Activated CD4-positive, alpha-beta T cell treated with anti-CD3 and anti-CD28 coated beads, Interleukin-2, amount 50 U/mL, for 4 hours (primary cell): ENCODE measurements at places on chromosomes 12 and 14.
A peak's percentile ranks its signal among the peaks of the same experiment; 100 is the strongest.

DNA sequence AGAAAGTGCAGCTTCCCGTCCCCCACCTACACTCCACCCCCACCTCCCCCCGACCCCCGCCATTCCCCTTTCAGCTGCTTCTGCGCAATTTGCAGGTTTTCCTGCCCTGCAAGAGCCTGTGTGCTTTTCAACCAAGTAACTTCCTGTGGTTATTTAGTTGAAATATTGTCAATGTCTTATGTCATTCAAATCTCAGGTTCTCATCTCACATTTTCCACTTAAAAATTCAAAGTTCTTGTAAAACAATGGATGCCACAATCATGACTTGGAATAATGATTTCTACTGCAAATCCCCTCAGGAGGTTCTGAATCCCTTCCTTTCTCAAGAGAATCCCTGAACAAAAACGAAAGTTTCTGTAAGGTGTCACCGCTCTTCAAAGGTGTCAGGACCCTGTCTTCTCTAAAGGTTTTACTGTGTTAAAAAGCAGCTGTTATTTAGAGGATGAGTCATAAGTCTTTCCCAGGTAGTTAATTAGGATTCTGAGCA lies 31.6 kb downstream of the WBP11 start:
- DNase-seq, result peak; percentile 39

DNA sequence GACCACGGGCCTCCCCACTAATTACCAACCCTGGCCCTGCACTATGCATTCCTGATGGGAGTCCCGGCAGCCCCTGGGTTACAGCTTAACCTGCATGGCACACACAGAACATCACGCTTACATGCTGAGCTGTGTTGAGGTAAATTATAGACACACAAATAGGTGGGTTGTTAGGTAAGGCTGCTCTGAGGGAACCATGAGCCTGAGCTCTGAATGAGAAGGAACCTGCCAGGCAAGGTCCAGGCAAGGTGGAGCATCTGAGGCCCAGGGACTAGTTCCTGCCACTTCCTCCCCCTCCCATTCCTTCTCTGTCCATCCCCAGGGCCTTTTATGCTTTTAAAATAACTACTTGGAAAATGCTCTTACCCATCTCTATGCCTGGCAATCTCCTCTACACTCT lies 82.7 kb upstream of the ESRRB start:
- DNase-seq, result no peak

GRCh38 chr12:110548678-110549077 lies 34.4 kb downstream of the PPTC7 start:
- DNase-seq, result no peak

- DNase-seq, result no peak
Observed at GRCh38 chr14:37870632-37871346, 275.4 kb downstream of the TTC6 start.

DNA sequence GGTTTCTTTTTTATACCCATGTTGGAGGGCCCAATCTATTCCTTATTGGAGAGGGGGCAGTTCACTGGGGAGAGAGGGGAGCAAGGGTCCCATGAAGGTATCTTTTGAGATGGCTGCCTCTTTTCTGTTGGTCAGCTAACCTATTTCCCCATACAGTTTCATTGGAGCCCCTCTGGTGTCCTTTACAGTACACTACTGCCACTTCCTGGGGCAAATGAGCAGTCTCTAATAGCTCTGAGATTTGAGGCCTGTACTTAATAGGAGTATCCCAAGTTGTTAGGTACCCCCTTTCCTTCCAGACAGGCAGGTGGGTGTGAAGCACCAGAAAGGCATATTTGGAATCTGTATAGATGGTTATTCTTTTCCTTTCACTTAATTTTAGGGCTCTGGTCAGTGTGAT lies 41.3 kb upstream of the RNU6-8 start:
- DNase-seq, result no peak

DNA sequence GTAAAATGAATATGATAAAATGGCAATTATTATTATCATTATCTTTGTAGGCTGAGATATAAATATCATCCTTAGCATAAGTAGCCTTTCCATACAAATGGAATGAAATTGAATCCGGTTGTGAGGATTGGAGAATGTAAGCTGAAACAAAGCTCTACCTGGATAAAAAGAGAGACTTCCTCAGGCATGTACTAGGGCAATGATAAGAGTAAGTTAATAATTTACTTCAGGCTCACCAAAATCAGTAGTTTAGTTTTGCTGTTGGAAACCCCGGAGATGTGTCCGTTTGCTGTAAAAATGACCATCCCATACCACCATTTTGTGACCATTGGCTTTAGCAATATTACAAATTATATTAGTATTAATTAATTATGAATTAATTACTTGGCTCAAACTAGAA lies 96.3 kb downstream of the C12orf75 start:
- DNase-seq, result no peak

DNA sequence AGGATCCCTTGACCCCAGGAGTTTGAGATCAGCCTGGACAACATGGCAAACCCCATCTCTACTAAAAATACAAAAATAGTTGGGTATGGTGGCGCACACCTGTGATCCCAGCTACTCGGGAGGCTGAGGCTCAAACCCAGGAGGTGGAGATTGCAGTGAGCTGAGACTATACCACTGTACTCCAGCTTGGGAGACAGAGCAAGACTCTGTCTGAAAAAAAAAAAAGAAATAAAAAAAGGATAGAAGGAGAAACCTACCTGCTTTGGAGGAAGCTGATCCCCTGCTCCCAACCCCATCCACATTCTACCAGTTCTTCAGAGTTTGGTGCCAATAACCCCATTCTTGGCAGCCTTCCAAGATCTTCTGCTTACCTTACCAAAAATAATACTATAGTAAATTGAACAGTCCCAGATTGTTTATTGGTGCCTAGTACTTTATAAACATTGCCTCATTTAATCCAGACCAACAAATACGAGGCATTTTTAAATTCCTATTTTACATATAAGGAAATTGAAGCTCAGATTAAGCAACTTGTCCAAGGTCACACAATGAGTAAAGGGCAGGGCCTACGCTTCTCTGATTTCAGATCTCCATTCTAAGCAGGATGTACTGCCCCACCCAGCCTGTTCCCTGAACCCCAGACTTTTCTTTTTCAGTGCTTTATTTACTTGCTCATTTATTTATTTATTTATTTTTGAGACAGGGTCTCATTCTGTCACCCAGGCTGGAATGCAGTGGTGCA lies 33.2 kb upstream of the FAM222A start:
- DNase-seq, result no peak

- DNase-seq, result no peak
Observed at GRCh38 chr12:7068994-7069346, 8.5 kb downstream of the C1S start.

DNA sequence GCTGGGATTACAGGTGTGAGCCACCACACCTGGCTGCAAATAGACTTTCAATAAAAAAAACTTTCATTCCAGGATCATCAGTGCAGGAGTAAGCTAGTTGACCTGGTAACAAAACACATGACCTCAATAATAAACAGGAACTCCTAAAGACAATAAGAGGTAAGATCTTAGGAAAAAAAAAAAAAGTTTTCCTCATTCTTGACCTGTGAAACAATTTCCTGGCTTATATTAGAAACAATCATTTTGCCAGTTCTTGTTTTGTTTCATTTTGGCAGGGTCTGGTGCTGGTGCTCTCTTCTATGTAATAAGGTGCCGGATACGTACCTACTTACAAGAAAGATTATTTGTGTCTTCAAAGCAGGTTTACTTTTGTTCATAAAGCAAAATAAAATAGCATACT lies 90.6 kb upstream of the AMN1 start:
- DNase-seq, result no peak

DNA sequence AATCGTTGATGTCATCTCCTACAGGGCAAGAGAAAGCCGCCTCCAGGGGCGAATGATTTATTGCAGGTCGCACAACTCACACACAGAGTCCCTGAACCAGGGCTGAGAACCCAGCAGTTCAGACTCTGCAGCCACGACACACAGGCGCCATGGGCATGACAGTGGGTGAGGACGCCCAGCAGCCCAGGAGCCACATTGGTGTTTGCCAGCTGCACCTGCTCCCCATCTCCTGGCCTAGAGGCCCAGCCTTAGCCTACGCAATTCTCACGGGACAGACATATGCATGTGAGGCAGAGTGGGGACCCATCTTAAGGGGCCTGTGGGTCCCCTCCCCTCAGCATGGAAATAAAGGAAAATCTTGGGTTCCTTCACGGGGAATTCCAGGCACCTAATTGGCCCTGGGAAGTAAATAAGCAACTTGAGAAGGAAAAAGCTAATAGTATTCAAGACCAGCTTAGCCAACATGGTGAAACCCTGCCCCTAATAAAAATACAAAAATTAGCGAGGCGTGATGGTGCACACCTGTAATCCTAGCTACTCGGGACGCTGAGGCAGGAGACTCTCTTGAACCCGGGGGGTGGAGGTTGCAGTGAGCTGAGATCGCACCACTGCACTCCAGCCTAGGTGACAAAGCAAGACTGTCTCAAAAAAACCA lies 69.3 kb downstream of the RIMBP2 start:
- no peak for DNase-seq

- no peak for DNase-seq
Observed at GRCh38 chr14:89351516-89352404, 65.3 kb downstream of the FOXN3 start.

- no peak for DNase-seq
Observed at GRCh38 chr14:103762541-103762940, 46.9 kb downstream of the ZFYVE21 start.

- no peak for DNase-seq
Observed at GRCh38 chr12:48017496-48017895, 13.2 kb upstream of the COL2A1 start.
